ENCODE measurements at places on chromosomes 3 and 15. TPM values are rescaled to one million over a fixed set of nuclear protein-coding genes. Genes with fewer than 3 reads are reported as not detected.

ERICH6 gene
- total RNA-seq: 0.14 TPM

SCAANT1 gene
- not detected for total RNA-seq

MORC1 gene
- total RNA-seq: 0.05 TPM

SUCNR1 gene
- total RNA-seq: 1.1 TPM

LMAN1L gene
- total RNA-seq: not detected

CCDC80 gene
- 13.6 TPM for total RNA-seq

GOLGA8S gene
- 0.05 TPM for total RNA-seq

GRCh38 chr3:30768703-30769550 is 125.5 kb downstream of the GADL1 start:
- H3K4me1 ChIP-seq: peaks cover 6% of the 10 kb centered on the region
- DNase-seq: peak; percentile 71
- no peaks in the 10 kb centered on the region for H3K36me3 ChIP-seq
- no peak overlapping the region for H3K4me3 ChIP-seq

DNA sequence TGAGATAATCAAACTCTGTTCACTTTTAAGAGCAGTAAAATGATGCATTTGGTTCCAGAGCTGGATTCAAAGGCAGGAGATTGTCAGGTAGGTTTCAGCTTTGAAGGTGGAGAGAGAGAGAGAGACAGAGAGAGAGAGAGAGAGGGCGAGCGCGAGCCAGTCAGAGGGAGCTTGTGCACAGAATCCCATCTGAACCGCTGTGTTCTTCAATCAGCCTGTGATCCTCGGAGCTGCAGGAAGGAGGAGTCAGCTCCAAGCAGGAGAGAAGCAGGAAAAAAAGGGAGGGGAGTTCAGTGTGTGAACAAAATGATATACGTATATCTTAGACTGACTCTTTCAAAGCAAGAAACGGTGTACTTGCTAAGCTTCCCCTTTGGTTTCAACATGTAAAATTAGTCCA is at the start of gene GPR149:
Gene GPR149, minus strand, starts transcription at position 177 of the 400 bp plus-strand sequence. CDS start 575 bp downstream, outside the sequence.
- no peak within 1 kb of the TSS for H3K4me3 ChIP-seq
- no peaks in the 10 kb centered on the region for H3K4me1 ChIP-seq
- no peak for DNase-seq
- H3K27me3 ChIP-seq: peaks cover 40% of the 10 kb centered on the region
- no peaks in the 10 kb centered on the region for H3K36me3 ChIP-seq

DNA sequence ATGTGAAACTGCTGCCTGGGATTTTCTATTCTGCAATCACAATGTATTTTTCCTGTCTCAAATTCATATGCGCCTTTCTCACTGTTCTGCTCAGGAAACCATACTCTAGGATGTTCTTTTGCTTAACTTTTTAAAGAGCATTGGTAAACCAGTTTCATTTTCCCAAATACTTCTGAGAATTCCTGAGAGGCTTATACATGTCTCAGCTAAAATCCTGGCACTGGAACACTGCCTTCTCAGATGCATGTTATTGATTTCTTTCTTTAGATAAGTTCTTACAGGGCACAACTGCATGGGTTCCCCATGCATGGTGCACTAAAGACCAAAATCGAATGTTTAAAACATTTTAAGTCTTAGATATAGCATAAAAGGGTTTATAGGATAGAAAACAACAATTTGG is 178.3 kb upstream of the PLSCR5 start:
- no peak for DNase-seq
- no peak overlapping the region for H3K4me3 ChIP-seq
- H3K4me1 ChIP-seq: no peaks in the 10 kb centered on the region
- H3K27me3 ChIP-seq: no peaks in the 10 kb centered on the region
- no peaks in the 10 kb centered on the region for H3K36me3 ChIP-seq

DNA sequence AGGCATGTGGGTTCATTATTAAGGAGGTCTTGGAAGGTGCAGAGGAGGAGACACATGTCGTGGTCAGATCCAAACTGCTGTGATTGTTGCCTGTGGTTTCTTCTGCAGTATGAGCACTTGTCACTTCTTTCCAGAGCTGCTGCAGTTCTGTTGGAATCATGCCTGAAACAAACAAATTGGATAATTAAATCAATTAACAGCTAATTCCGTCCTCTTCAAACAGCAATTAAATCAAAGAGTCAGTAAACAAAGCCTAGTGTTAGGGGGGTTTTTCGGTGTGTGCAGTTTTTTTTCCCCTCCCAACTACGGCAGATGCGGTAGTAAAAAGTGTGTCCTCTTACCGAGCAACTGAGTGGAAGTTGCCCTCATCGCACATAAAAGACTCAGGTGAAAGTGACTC is 542.2 kb downstream of the FOXP1 start:
- no peaks in the 10 kb centered on the region for H3K4me1 ChIP-seq
- H3K4me3 ChIP-seq: no peak overlapping the region
- H3K27ac ChIP-seq: no peak overlapping the region
- peaks cover 26% of the 10 kb centered on the region for H3K36me3 ChIP-seq
- DNase-seq: no peak
- H3K27me3 ChIP-seq: no peaks in the 10 kb centered on the region

DNA sequence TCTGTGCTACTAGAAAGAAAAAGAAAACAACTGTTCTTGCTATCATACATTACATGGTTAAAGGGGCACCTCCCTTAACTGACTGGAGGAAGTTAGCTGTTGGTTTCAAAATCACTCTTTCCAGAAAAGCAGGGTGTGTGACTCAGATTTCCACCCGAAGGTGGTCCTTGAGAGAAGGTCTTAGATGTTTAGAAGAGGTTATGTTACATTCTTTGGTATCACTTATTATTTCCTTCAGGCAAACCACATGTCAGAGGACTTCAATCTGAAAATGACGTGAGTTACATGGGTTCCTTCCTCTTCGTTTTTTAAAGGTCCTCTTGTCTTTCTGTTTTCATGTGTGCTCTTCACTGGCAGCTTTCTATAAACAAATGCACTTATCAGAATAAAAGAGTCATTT is 307.9 kb upstream of the CBLB start:
- H3K27me3 ChIP-seq: no peaks in the 10 kb centered on the region
- H3K4me3 ChIP-seq: no peak overlapping the region
- H3K36me3 ChIP-seq: no peaks in the 10 kb centered on the region
- H3K27ac ChIP-seq: no peak overlapping the region
- peak; percentile 24 for DNase-seq

- H3K4me1 ChIP-seq: no peaks in the 10 kb centered on the region
- no peaks in the 10 kb centered on the region for H3K36me3 ChIP-seq
- H3K27me3 ChIP-seq: no peaks in the 10 kb centered on the region
- no peak for DNase-seq
These were observed 9.8 kb upstream of the TXNRD3 start for GRCh38 chr3:126664591-126665214.

DNA sequence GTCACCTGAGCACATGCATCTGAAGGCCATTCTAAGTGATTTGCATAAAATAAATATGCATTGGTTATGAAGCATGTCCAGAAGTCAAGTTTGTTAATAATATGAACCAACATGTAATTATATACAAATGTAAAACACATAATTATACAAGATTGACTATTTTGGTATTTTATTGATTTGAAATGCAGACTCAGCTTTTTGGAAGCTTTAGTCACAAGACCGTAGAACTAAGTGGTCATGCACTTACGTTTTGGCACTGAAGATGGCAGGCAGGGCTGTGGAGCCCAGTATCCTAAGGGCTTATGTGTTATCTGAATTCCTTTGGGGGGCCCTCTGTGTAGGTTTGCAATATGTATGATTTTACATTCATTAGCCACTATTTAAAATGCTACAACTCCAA is 5.0 kb downstream of the CHRNA7 start:
- peaks cover 19% of the 10 kb centered on the region for H3K27me3 ChIP-seq
- H3K4me1 ChIP-seq: no peaks in the 10 kb centered on the region
- no peaks in the 10 kb centered on the region for H3K36me3 ChIP-seq
- DNase-seq: no peak

- no peaks in the 10 kb centered on the region for H3K27me3 ChIP-seq
- no peak overlapping the region for H3K4me3 ChIP-seq
- DNase-seq: no peak
- no peaks in the 10 kb centered on the region for H3K4me1 ChIP-seq
- peak overlapping the region; percentile 53 for H3K27ac ChIP-seq
These were observed 8.1 kb upstream of the GATM start for GRCh38 chr15:45386420-45386819.

DNA sequence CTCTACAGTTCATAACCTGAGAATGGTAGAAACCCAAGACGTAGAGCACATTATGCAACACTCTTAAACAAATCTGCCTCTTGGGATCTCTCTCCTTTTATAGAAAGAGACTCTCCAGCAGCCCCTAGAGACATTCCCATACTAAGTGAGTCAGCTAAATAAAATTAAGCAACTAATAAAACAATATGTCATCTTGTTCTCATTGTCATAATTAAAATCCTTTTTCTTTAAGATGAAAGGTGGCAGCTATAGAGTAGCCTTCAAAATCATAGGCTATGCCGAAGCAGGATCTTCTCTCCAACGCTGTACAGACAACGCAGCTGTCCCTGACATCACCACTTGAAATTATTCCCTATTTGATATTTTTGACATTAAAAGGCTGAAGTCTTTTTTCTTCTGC is 790.0 kb downstream of the FHIT start:
- H3K27ac ChIP-seq: no peak overlapping the region
- no peaks in the 10 kb centered on the region for H3K4me1 ChIP-seq
- H3K36me3 ChIP-seq: no peaks in the 10 kb centered on the region
- DNase-seq: no peak
- no peaks in the 10 kb centered on the region for H3K27me3 ChIP-seq

DNA sequence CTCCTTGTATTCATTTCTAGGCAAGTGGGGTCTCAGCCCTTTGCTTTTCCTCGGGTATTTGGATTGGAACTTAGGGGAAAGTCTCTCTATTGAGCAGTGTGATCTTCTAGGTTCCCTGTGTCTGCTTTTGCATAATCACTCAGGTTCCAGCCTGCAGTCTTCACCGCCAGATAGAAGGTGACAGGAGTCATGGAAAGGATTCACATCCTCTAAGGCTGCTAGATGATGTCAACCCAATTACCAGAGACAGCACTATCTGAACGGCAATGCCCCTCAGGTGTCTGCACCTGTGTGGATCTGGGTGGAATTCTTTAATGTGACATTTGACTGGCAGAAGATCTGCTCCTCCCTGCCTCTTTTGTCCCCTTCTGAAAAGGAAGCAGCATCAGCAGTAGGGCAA is 177.7 kb downstream of the P3H2 start:
- no peak overlapping the region for H3K27ac ChIP-seq
- no peak overlapping the region for H3K4me3 ChIP-seq
- DNase-seq: no peak
- H3K36me3 ChIP-seq: no peaks in the 10 kb centered on the region

GRCh38 chr15:36579792-36580431 is 486 bp downstream of the CDIN1 start:
- peaks cover 3% of the 10 kb centered on the region for H3K27me3 ChIP-seq
- H3K36me3 ChIP-seq: no peaks in the 10 kb centered on the region
- peak overlapping the region; percentile 82 for H3K4me3 ChIP-seq
- DNase-seq: no peak

DNA sequence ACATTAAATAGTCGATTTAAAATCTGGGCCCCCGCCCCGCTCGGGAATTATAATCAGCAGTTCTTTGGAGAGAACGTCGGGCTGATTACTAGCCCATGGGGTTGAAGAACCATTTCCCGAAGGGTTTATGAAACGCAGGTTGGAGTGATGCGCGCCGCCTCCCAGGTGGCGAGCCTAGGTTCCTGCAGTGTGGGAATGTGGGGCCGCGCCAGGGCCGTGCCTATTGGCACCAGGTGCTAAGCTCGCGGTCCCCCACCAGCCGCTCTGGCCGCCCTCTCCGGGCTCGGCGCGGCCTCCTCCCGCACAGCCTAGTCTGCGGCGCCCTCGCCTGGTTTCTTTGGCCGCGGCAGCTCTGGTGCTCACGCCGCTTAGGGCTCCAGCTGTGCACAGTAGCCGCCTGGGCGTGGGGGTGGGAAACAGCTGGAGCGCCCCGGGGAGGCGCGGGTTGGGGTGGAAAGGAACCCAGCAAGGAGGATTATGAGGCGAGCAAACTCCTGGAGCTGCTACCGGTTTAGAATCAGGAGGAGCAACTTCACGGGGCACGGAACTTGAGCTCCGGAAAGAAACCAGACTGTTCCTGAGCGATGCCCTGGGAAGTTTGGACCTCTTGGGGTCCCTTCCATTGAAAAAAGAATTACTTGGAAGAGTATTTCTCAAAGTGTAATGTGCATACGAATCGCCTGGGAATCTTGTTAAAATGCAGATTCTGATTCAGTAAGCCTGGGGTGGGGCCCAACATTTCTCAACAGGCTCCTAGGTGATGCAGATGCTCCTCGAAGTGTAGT is 5.6 kb upstream of the MECOM start:
- H3K36me3 ChIP-seq: no peaks in the 10 kb centered on the region
- H3K4me1 ChIP-seq: peaks cover 18% of the 10 kb centered on the region
- no peak overlapping the region for H3K27ac ChIP-seq
- no peak for DNase-seq
- peak overlapping the region; percentile 25 for H3K4me3 ChIP-seq
